ENCODE measurements at places on chromosomes 13 and 19.

GRCh38 chr13:46352805-46353204 is 34.2 kb downstream of the RUBCNL start:
- no peak for DNase-seq

DNA sequence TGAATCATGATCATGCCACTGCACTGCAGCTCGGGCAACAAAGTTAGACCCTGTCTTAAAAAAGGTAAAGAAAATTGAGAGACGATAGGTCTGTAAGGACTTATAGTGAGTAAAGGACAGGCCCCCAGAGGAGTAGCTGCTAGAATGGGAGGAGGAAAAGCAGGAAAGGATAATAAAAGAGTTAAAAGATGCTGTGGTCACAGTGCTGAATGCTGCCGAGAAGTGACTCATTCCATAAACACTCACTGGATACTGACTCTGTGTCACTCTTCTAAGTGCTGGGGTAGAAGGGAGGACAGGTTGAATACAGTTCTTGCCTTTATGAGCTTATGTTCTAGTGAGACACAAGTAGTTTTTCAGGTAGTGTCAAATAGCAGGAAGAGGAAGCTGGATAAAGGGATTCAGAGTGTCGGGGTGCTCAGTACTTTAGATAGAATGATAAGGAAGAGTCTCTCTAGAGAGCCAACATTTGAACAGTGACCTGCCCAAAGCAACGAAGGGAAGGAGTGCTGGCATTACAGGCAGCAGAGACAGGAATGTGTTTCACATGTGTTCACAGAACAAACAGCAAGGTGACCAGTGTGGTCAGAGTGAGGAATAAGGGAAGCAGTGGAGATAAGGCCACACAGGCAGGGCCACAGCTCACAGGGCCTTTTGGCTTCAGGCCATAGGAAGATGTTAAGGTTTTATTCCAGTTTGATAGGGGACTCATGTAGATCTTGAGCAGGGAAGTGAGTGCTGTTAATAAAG is 1240.5 kb downstream of the UQCRFS1 start:
- no peak for DNase-seq

GRCh38 chr13:30446126-30446500 is 19.6 kb downstream of the HMGB1 start:
- no peak for DNase-seq

DNA sequence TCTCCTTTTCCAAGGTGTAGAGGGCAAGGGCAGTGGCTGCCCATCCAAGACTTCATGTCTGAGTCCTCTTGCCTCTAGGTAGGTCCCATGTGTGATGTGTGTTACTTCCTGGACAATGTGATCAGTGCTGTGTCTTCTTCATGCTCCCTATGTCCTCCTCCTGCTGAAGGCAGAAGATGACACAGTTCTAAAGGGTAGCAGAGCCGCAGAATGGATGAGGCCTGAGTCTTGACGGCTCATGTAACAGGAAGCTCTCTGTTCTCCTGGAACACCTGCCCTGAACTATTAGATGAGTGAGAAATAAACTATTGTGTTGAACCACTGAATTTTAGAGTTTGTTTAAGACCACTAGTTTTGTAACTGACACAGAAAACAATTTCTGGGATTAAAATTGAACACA is 165.9 kb downstream of the NDFIP2 start:
- no peak for DNase-seq

DNA sequence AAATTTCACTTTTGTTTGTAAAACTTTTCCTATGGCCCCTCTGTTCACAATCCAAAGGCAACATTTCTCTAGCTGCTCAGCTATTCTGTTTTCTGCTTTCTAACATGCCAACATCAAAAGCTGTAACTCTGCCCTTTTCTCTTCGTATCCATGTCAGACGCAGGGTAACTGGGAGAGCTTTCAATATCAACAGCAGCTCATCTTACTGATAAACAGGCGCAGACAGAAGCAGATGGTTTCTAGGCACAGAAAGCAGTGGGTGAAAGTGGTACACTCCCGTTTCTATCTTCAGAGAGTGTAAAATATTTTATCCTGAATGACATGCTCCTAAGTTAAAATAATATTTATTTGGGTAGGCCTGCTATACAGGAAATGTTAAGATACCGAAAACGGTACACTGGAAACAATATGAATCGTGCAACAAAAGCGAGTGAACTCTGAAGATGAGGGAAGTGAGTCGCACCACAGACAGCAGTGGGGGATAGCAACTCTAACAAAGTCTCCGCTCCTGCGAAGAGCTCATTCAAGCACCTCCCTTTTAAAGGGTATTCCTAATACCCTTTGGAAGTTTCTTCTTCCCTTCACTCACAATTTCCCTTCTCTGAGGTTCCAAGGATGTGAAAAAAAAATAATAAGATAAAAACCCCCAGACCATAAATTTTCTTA is 798.3 kb downstream of the GPC5 start:
- DNase-seq, result no peak

GRCh38 chr19:45151320-45151719 is 9.5 kb downstream of the NKPD1 start:
- DNase-seq, result no peak

DNA sequence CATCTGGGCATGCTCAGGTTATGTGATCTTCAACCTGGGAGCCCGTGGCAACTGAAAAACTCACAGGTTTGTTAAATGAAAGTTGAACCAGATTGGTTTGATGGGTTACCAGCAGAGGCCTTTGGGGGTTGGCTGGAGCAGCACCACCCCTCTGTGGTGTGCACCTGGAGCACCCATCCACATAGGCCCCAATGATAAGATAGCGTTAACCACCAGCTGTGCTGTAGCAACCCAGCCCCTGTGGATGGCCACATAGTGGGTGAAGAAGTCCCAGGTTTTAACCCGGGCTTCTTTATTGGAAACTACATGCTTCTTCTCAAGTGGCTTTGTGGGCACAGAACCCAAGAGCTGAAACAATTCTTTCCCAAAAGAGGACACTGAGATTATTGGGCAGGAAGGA is 22.6 kb upstream of the MTIF3 start:
- no peak for DNase-seq

GRCh38 chr13:40814803-40815202 is 25.4 kb downstream of the SLC25A15 start:
- DNase-seq, result no peak

DNA sequence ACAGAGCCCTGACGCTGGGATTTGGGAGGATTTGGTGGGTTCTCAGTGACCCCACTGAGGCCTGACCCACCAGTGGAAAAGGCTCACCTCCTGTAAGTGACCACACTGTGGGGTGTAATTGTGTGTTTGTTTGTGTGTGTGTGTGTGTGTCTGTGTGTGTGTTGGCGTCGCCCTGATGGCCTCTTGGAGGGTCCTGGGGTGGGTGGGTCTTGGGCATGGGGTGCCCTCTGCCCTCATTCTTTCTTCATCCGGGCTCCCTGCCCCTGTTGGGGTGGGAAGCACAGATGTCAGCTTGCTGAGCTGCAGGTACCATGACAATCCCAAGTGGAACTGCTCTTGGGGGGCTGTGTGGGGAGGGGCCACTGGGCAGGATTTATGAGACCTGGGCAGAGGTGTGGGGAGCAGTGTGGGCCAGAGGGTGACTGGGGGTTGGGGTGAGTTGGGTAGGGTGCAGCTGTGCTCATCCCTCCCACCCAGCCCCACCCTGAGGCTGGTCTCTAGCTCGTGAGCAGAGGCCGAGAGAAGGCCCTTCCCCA is 22.8 kb downstream of the WTIP start:
- DNase-seq, result no peak

DNA sequence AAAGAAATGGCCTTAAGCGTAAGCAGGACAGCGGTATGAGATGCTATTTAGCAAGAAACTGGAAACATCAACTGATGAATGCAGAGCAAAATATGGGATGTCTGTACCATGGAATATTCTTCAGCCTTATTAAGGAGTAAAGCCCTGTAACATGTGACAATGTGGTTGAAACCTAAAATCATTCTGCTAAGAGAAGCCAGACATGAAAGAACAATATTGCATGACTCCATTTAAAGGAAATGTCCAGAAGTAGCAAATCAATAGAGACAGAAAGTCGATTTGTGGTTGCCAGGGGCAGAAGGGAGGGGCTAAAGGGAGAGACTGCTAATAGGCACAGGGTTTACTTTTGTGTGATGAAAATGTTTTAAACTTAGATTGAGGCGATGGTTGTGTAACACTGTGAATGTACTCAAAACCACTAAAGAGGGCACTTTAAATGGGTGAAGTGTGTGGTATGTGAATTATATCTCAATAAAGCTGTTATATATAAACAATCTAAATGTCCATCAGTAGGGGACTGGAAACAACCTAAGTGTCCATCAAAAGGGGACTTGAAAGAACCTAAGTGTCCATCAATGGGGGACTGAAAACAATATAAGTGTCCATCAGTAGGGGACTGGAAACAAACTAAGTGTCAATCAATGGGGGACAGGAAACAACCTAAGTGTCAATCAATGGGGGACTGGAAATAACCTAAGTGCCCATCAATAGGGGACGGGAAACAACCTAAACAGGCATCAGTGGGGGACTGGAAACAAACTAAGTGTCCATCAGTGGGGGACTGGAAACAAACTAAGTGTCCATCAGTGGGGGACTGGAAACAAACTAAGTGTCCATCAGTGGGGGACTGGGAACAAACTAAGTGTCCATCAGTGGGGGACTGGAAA is 45.4 kb downstream of the CCL25 start:
- DNase-seq, result no peak

- no peak for DNase-seq
Measured at GRCh38 chr13:75440100-75440499, 41.9 kb downstream of the TBC1D4 start.

DNA sequence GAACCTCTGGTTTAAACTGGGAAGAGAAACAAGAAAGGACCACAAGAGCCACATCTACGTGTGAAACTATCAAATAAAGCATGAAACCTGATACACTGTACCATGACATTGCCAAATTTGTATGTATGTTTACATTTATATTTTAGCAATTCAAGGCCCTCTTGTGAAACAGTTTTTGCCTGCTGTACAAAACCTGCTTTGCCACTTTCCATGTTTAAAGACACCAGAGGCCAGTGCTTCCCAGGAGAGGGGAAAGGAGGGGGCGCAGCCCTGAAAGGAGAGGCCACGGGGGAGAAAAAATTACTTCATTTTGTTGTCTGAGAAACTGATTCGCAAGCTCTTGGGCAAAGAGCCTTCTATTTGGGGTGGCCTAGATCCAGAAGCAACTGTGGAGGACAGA is 124.8 kb downstream of the DCLK1 start:
- no peak for DNase-seq

DNA sequence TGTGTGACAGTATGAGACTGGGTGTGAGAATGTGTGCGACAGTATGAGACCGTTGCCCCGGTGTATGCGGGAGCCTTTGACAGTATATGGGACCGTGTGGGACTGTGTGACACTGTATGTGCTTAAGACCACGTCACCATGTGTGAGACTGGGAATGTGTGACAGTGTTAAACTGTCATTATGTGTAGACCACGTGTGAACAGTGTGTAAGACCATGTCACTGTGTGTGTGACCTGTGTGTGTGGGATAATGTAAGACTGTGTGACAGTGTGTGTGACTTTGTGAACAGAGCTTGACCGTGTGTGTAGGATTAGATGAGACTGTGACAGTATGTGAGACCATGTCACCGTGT is 549 bp downstream of the ZNF583 start:
- no peak for DNase-seq

- DNase-seq, result no peak
Measured at GRCh38 chr13:104289400-104289799, 1223.2 kb upstream of the SLC10A2 start.

DNA sequence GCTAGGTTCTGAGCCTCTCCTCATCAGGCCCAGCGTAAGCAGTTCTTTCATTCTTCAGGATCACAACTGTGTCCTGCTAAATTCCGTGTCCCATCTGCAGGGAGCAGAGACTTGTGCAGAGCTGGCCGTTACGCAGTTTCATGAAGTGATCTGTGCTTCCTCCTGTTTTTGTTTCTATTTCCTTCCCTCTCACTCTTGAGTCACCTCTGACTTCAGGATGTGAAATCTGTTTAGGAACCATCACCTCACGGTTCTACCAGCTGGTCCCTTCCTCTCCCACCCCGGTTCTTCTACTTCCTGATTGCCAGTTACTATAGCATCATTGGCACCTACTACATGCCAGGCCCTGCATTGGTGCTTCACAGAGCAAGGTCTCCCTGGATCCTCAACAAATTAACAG is 8.5 kb downstream of the MAU2 start:
- no peak for DNase-seq

DNA sequence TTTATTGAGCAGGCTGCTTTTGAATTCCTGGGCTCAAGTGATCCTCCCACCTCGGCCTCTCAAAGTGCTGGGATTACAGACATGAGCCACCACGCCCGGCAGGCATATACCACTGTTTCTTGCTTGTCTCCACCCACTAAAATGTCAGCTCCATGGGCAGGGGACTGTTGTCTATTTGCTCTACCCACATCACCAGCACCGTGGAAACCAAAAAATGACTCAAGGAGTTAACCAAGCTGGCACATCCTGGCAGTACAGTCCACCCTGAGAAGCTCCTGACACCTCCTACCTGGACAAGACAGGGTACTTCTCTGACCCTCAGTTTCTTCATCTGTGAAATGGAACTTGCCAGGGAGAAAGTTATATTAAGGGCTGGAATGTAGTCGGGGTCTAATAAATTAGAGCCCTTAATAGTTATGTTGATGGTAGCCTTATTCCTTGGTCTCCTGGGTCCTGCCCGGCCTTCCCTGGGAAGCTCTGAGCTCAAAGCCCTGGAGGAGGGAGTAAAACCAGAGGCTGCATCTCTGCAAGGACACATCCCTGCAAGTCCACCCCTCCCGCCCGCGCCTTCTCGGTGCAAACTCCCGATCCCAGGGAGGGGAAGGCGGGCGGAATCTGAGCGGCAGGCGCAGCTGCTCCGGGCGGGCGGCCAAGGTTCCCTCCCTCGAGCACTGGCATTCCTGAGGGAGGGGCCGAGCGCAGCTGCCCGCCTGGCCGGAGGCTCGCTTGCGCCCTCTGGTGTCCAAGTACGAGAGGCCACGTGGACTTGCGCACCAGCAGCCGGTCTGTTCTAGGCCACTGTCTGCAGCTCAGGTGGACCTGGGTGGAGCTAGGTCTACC is 14.1 kb downstream of the RDH8 start:
- DNase-seq, result peak; percentile 60

GRCh38 chr13:77521194-77521593 is 14.3 kb upstream of the SCEL start:
- DNase-seq, result no peak

DNA sequence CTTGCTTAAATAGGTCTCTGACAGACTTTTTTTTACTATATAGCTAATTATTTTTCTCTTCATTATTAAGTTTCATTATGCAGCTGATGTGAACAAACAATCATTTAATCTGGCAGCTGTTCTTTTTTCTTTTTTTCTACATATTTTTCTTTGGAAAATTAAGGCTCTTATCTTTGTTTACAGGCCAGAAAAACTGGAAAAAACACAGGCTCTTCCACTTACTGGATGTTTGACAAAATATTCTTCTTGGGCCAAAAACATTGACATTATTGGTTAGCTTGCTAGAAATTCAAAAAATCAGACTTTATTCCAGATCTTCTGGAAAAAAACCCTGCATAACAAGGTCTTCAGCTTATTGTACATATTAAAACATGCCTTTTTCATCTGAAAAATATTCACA is 15.7 kb downstream of the ZNF66 start:
- no peak for DNase-seq

DNA sequence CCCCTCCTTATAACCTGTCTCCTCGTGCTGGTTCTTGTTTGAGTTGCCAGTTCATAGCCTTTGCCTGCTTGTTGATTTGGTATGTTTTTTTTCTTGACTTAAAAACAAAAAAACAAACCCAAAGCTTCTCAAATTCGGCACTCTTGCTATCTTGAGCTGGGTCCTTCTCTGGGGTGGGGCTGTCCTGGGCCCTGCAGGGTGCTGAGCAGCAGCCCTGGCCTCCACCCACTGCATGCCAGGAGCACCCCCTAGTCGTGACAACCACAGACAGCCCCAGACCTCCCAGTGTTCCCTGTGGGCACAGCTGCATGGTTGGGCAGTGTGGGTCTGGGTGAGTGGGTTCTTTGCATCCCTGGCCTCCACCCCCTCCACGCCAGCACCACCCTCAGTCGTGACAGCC is 27.8 kb downstream of the KDM4B start:
- DNase-seq, result no peak
